ENCODE measurements at places on chromosomes 2 and 18.

- DNase-seq, result no peak
Measured at GRCh38 chr18:51053814-51054213, 23.8 kb downstream of the SMAD4 start.

DNA sequence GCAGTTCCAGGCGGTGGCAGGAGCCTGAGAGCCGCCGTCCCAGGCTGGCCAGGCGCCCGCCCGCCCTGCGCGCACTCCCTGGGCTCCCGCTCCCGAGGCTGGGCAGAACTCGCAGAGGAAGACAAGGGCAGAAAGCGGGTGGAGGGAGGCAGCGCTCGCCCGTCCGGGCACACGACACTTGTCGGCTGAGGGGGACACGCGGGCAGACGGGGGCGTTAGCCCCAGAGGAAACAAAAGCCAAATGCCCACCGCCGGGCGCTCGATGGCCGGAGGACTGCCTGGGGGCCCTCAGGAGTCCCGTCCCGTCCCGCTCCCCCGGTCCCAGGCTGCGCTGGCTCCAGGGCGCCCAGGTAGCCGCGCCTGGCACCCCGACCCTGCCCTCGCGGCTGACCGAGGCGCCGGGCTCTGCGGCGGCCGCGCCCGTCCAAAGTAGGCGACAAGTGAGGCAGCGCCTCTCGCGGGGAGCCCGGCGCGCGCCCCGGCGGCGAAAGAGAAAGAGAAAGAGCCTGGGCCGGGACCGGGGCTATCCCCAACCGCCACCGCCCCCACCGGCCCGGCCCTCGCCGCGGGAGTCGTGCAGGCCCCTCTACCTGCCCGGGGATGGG is 491 bp downstream of the L3MBTL4 start:
- no peak for DNase-seq

GRCh38 chr2:218291318-218292047 is 820 bp downstream of the TMBIM1 start:
- DNase-seq, result peak; percentile 55

DNA sequence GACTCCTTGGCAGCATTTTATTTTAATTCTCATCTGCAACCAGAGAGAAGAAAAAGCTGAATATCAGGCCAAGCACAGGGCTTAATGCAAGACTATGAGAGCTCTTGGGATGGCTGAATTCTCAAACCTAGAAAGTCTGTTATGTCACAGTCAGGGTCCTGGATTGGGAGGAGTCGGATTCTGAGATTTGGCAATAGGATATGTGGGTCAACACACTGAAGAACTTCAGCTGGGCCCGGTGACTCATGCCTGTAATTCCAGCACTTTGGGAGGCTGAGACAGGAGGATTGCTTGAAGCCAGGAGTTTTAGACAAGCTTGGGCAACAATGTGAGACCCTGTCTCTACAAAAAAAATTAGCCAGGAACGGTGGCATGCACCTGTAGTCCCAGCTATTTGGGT is 102.4 kb downstream of the COL3A1 start:
- no peak for DNase-seq

DNA sequence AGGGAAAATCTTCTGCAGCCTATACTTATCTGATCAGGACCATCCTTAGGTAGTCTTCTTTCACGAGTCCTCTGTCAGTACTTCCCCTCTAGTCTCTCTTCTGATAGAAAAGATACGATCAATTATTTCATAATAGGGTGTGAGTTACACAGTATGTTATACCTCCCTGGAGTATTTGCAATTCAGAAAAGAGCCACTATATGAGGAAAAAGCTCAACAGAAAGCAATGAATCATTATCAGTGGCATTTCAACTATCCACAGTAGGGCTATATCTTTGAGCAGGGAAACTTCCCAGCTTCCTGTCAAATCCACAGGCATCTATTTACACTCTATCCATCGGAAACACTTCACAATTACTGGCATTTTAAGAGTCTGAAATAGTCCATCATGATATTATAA is 105.3 kb upstream of the ACVR2A start:
- DNase-seq, result no peak

- DNase-seq, result peak; percentile 52
Measured at GRCh38 chr2:133561045-133561852, 7.0 kb downstream of the NCKAP5 start.

- DNase-seq, result no peak
Measured at GRCh38 chr18:35163721-35164120, 77.1 kb upstream of the ZNF397 start.

DNA sequence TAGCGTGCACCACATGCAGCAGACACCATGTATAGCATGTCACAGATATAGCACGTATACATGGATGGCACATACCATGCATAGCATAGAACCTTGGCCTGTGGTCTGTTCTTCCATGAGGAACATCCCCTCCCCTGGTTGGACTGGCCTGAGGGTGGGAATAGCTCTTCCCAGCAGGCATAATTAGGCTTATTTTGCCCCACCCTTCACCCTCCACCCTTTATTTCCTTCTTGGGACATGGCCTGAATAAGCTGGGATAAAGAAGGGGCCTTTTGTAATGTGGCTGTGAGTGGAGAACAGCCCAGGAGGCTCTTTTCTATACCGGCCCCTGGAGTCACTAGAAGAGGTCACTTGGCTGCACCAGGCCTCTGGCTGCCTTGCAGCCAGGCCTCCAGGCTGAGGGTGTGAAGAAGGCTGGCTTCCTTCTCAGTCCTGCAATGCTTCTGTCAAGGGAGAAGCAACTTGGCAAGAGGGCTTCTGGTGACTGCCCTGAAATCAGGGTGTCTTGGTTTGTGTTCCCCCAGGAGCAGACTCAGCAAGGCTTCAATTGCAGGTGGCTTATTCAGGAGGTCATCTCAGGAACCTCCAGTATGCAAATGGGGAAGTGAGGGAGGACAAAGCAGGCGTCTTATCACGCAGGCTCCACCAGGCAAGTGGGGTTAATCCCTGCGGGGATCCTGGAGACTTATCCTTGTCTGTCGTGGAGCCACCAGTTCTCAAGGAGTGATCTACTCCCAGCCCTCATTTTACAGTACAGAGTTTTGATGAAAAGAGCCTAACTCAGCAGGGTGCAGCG is 68.2 kb downstream of the HS6ST1 start:
- DNase-seq, result no peak

DNA sequence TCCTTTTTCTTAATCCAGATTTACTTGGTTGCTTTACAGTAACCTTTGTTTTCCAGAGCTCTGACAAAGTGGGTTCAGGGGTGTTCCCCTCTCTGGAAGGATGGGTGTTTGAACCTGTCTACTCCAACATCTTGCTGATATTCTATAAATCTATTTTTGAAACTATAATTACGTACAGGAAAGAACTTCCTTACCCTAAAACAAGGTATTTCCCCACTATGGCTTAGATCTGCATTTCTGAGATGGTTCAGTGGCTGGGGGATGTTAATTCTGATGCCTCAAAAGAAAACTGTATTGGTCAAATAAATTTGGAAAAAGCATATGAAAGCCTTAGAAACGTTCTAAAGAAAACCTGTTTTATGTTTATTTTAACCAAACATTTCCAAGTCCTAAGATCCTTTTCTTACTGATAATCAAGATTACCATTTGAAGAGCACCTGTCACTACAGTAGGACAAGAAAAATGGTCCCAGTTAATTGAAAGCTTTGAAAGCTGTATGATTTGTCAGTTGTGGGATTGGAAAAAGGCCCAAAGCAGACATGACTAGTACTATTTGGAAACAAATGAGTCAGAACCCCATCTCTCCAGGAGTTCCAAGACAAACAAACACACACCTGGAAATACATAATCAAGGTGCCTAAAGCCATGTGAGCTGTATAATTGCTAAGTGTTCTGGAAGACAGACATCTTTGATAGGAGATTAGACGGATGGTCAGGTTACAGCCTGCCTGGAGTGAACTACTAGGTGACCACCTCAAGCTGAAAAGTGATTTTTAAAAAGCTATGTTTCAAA is 57.5 kb downstream of the KDM3A start:
- DNase-seq, result peak; percentile 66

- no peak for DNase-seq
Measured at GRCh38 chr2:110865188-110865587, 132.8 kb downstream of the ACOXL start.

- DNase-seq, result no peak
Measured at GRCh38 chr2:26532301-26533250, 54.7 kb upstream of the OTOF start.

DNA sequence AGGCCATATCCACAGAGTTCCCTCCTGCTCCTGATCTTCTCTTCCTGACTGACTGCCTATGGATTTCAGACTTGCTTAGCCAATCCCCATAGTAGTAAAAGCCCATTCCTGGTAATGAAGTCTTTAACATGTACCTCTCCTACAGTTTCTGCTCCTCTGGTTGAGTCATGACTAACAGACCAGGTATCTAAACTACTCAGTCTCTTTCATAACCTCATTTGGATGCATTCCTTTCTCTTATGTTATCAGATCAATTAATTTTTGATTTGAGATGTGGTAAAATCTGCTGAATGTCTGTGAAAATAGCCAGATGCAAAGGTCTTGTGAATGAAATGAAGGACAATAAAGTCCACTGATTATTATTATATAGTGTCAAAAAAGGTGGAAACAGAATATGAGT is 198.0 kb downstream of the NBAS start:
- peak; percentile 28 for DNase-seq

- DNase-seq, result peak; percentile 53
Measured at GRCh38 chr2:29014811-29015421, 33.8 kb downstream of the TOGARAM2 start.

DNA sequence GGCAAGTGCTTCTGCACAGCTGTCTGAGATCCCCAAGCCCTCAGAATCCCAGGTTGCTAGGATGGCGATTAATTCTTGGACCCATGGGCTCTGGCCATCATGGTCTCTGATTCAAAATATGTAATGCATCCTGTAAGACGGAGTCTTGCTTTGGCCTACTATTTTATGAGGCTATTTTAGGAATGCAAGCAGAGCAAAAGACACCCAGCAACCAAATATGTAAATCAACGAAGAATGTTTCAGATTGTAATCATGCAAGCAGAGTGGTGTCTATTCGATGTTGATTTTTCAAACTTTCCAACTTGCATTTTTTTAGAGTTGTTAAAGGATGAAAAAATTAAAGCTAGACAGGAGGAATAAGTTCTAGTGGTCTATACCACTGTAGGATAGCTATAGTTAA is 154.8 kb downstream of the COL6A3 start:
- no peak for DNase-seq

DNA sequence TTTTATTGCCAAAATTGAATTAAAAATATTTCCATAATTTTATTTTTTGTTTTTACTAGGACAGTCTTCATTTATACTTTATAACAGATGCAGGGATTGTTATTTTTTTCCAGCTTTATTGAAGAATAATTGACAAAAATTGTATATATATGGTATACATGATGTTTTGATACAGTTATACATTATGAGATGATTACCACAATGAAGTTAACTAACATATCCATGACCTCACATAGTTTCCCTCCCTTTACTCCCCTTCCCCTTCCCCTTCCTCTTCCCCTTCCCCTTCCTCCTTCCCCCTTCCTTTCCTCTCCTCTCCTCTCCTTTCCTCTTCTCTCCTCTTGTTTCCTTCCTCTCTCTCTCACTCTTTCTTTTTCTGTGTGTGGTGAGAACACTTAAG is 700.1 kb downstream of the CNTNAP5 start:
- DNase-seq, result no peak

DNA sequence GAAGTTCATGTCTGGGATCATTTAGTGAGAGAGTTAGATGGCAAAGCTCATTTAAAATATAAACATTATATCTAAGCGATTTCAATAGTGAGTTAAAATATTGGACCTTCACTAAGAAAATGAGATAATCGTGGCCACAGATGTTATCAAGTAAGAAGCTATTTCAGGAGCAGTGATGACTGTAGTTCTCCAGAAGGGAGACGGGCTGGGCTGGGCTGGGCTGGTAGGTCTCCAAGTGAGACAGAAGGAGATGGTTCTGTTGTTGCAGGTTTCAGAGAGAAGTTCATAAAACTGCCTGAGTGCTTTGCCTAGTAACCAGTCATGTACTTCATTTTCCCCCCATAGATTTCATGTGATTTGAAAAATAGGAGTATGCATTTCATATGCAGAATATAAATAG is 130.1 kb upstream of the DAPL1 start:
- peak; percentile 14 for DNase-seq

DNA sequence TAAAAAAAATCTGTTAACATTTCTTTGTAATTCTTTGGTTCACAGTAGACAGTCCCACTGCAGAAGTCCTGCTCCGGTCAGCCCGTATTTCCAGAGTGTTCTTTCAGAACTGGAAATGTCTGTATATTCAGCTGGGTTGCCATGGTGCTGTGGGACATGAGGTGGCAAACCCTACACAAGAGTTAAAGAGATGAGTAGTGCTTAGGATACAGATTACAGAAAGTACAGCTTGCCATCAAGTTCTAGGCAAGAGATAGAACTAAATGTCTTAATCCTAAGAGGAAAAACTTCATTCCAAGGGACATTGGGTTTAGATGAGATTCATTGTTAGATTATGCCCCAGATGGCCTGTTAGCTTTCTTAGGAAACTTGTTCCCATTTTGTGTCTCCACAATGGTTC is 60.1 kb downstream of the FMNL2 start:
- peak; percentile 53 for DNase-seq

DNA sequence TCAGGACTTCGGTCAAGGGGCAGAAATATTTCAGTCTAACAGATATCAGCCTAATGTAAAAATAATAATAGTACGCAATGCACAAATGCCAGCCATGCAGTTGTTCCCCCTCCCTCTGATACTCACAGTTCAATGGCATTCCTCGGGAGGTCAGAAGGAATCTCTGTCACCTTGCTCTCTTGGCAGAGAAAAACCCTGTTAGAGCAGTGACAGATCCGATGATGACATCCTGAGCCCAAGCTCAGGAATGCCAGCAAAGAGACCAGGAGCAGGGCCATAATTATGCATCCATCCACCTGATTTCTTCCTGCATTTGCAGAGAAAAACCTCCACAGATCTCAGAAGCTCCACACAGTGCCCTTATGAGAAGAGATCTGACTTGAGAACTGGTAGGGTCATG is at the start of gene FSHR:
TSS of gene FSHR (minus strand) at position 376 of the 400 bp plus-strand sequence. CDS start at position 278, 98 bp downstream.
- no peak for DNase-seq

DNA sequence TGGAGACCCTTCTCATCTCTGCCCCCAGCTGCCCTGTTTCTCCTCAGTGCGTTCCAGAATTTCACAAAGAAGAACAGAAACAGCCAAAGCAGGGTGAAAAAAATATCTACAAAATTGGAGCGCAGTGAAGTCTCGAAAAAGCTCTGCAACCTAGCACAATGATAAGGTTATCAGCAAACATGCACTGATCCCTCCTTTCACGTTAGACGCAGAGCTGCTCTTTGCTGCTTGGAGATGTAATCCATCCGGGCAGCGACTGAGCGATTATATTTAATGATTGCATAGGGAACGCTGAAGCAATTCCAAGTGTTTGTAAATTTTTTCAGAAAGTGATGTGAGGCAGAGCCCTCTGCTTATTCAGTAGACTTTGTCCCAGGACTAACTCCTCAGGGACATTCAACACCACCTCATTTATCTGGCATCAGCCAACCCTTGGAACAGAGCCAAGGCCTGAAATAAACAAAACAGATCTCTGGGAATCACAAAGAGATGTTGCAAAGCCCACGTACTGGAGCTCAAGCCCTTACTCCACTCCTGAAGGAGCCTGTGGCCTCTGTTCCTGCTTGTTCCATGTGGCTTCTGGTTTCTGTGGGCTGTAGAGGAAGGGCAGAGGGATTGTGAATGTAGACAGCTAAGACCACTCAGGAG is 172.6 kb upstream of the BCL2L11 start:
- no peak for DNase-seq
